SHP77 treated with DMSO at 0.1 percent for 48 hours (cell line): ENCODE measurements at places on chromosomes 16 and 17.

DNA sequence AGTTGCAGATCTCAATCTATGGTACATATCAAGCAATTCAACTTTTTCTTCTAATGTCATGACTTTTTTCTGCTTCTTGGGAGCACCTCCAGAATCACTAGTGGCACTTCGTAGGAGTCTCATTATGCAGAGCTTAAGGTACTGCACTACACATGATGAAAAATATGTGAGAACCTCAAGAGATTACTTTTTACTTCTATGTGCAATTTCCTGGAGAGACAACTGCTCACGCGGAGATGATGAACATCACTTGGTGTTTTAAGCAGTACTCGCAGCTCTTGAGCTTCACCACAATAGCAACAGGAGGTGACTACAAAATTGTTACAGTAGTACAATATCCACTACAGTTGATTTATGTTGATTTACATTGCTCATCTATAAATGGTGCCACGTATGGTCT is 79.7 kb downstream of the MRTFB start:
- no peak for DNase-seq

- no peak for DNase-seq
These were observed 32.1 kb downstream of the NDE1 start for GRCh38 chr16:15682105-15682570.

GRCh38 chr17:30186761-30187160 is 48.7 kb downstream of the SLC6A4 start:
- DNase-seq = no peak

DNA sequence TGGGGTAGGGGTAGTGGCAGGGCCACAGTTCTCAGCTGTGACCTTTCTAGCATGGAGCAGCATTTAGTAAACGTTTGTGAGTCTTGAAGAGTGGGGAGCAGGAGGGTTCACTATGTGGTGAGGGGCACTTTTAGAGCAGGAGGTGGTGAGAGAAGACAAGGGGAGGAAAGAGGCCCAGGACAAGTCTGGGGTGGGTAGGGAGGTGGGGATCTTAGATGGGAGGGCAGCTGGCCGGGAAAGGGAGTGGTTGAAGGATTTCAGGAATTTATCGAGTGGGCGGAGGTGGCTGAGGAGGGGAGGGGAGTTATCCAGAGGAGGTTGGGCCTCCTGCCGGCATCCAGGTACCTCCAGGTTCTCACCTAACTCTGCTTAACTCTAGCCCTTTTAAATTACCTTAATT is 1.9 kb downstream of the CLEC16A start:
- DNase-seq = no peak

GRCh38 chr16:60945225-60945624 is 1091.0 kb downstream of the CDH8 start:
- no peak for DNase-seq

DNA sequence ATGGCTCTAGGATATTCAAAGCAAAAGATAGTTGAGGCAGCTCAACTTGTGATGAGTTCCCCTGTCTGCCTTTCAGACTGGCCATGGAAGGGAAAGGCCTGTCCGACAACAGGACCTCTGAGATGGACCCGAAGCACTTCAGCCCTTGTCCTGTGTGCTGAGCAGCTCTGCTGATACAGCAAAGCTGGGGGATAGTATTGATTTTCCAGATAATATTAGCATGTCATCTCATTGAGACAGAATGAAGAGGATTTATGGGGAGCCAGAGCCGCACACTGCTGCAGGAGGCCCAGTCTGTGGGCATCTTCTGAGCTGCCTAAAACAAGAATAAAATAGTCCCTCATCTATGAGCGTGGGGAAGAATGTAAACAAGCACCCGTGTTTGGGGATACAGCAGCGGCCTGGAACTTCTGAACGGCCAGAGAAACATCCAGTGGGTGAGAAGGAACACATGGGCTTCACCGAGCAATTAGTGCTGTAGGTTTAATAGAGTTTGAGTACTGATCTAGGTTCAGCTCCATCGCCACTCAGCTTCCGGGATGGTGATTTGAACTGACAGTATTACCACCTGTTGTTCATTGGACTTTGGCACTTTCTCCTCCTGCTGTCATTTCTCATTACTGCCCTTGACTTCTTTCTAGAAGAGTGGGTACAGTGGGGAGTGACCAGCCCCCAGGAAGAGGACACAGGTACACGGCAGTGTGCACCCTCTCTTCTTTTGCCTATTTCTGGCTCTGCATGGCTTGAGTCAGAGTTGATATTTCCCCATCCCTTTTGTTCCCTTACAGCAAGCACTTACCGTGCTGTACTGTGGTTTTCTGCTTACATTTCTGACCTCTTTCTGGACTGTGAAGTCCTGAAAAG is 96.5 kb upstream of the TBX2 start:
- no peak for DNase-seq

- DNase-seq = no peak
These were observed 13.9 kb downstream of the C16orf96 start for GRCh38 chr16:4570086-4570485.

- DNase-seq = no peak
These were observed 56.4 kb upstream of the FAM20A start for GRCh38 chr17:68657576-68657975.

GRCh38 chr17:43830510-43831140 is 2.3 kb downstream of the MPP3 start:
- DNase-seq = no peak

DNA sequence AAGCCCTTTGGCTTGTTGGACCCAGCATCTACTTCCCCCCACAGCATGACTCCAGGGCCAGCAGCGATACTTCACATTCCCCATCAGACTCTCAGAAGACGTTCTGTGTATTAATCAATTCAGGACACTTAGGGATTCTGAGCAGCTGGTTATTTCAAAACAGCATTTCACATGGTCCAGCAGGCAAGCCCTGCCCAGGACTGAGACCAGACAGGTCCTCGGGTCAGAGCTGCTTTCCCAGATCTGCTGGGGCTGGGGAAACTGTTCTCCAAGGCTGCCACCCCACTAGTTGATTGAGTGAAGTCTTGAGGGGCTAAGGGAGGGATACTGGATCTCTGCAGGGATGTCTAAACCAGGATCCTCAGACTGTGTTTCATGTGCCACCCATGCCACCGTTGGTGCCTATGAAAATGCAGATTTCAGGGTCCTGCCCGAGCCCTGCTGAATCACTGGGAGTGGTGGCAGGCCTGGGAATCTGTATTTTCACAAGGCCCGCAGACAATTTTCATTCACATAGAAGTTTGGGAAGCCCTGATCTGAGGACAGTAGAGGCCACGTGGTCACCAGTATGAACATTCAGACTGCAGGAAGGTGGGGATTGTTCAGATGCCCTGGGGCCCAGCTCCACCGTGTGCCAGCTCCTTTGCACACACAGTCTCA is 40.6 kb upstream of the CDH5 start:
- no peak for DNase-seq

- no peak for DNase-seq
These were observed 226.7 kb upstream of the HSBP1 start for GRCh38 chr16:83581082-83581481.

DNA sequence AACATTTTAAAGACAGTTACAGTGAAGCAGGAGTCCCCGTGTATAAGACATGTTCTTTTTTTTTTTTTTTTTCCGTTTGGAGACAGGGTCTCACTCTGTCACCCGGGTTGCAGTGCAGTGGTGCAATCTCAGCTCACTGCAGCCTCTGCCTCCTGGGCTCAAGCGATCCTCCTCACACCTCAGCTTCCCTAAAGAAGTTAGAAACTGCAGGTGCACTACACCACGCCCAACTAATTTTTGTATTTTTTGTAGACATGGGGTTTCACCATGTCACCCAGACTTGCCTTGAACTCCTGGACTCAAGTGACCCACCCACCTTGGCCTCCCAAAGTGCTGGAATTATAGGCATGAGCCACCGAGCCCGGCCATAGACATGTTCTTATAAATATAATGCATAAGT is 3.0 kb downstream of the EVI2B start:
- DNase-seq = no peak

DNA sequence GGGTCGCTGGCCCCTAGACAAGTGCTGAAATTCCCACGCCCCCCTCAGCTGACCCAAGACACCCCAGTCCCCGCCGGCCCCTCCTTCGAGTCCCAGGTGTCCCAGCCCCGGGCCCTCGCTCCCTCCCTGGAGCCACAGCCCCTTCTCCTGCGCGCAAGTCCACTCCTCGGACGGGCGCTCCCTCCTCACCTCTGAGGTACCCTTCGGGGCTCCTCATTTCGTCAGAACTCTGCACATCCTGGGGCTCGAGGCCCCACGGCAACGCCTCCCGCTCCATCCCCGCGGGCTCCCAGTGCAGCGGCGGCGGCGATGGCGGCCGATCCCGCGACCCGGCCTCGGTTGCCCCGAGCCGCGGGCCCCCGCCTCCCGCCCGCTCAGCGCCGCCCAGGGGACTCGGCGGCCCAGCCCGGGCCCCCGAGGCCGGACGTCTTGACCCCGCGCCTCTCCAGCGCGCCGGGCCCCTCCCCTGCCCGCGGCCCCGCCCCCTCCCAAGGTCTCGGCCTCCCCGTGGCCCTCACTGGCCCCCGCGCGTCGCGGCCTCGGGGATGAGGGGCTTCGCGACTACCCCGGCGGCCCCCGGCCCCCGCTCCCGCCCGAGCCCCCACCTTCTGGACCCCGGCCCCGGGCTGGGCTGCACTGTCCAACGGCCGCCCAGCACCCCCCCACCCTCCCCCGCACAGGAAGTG is at the start of gene ZNF768:
TSS of gene ZNF768 (minus strand) at position 430 of the 686 bp plus-strand sequence. CDS start at position 277, 153 bp downstream.
- no peak for DNase-seq
